Fibroblast of skin of abdomen (primary cell): ENCODE measurements at places on chromosomes 5 and 9.

DNA sequence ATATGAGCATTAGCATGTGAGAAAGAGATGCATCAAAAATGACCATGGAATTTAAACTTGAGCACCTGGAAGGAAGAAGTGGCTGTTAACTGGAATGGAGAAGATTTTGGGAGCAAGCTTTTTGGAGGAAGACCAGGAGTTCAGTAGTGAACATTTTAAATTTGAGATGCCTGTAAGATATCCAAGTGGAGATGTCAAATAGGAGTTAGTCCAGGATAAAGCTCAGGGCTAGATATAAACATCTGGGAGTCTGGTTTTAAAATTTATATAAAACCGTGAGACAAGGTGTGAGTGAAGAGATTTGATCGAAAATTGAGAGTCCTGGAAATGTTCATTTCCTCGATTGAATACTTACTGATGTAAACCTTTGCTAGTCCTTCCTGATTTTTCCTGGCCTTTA lies 217.5 kb downstream of the ZSWIM6 start:
- DNase-seq, result no peak

DNA sequence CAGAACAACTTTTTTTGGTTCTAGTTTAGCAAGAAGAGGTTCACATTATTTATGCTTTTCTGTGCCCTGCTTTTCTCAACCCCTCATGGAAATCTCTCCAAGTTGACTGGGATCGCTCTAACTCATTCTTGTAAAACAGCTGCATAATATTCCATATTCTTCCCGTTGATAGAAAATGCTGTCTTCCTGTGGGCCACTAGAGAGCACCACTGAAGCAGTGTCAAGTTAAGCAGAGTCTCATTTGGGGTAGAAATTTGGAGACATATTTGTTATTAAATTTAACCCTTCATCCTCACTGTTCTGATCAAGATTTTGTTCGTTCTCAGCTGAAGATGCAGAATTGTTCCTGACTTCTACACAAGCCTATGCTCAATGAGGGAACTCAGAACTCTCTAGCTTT lies 140.1 kb downstream of the CEMIP2 start:
- no peak for DNase-seq

DNA sequence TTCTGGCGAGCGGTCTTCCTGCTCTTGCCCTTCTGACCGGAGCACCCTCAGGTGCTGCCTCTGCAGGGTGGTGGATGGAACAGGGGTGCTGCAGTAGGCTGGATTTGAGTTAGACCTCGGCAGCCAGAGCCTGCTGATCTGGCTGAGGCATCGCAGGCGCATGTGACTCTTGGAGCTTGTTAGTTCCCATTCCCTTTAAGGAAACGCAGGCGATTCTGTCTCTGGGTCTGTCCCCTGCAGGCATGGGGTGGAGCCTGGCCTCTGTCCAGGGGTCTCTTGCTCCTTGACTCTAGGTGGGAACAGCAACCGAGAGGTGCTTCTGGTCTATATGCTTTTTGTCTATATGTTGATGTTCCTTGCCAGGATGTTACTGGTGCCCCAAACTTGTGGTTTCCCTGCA lies 3.1 kb downstream of the WNK2 start:
- no peak for DNase-seq

GRCh38 chr9:109132567-109133021 lies 12.8 kb upstream of the TMEM245 start:
- no peak for DNase-seq

GRCh38 chr5:124377386-124377785 lies 369.1 kb downstream of the ZNF608 start:
- no peak for DNase-seq

GRCh38 chr5:83745816-83746215 lies 25.2 kb upstream of the HAPLN1 start:
- DNase-seq, result peak; percentile 76

DNA sequence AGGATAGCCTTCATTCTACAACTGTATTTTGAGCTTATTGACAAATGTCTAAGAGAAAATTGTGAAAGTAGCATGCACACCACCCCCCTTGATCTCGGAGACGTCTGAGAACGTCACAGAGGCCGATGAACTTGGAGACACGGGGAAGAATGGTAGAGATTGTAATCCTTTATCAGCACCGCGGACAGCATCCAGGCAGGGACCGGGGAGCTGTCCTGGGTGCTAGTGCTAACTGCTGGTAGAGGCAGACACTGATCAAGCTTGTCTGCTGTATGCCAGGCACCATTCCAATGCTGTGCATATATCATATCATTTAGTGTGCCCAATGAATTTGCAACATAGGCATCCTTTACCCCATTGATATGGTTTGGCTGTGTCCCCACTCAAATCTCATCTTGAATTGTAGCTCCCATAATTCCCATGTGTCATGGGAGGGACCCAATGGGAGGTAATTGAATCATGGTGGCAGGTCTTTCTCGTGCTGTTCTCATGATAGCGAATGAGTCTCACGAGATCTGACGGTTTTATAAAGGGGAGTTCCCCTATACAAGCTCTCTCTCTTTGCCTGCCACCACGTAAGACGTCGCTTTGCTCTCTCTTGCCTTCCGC lies 98.8 kb downstream of the LHX2 start:
- peak; percentile 67 for DNase-seq

DNA sequence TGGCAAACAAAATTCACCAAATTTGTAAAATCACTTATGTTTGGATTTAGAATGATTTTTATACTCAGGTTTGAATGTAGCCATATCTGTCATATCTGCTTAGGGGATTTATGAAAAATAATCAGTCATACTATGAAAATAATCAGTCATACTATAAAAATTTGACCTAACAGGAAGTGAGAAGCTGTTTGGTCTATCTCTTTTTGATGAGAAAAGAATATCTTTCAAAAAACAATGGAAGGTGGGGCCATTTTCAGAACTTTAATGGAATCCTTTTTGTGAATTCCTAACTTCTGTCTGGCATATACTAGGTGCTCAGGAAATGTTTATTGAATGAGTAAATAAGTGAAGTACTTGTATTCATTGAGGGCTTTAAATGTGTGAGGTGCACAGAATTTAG lies 70.1 kb downstream of the CWC27 start:
- DNase-seq, result no peak
